ENCODE measurements at places on chromosomes 1 and 21. TPM values are rescaled to one million over a fixed set of nuclear protein-coding genes. Genes with fewer than 3 reads are reported as not detected.

The LCE2C gene
- not detected for total RNA-seq

DNA sequence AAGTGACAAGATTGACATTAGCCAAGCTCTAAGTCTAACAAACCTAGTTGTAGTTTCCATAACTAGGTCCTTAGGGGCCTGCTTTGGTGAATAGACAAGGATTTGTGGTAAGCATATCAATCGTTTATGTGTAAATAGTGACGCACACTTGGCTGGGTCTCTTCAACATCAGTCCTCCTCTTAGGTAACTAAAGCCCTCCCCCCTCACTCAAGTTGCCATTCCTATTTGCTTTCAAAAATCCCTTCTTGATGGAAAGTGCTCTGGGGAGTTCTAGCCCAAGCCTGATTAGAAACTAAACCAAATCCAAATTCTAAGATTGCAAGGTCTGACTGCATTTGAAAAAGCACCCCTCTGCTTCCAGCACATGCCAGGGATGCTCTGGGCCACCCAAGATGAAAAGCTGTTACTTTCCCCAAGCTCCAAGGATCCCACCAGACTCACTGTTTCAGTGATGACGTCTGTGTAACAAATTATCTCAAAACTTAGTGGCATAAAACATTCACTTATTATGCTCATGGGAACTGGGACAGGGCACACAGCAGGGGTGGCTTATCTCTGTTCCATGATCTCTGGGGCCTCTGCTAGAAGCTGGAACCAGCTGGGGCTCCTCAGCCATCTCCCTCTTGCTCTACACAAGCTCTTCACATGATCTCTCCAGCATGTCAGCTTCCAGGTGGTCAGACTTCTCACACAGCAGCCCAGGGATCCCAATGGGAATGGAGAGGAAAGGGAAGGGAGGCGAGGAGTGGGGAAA, 74.1 kb downstream of the RRAGC start:
- no peaks in the 10 kb centered on the region for H3K4me1 ChIP-seq
- DNase-seq: no peak
- no peak overlapping the region for H3K27ac ChIP-seq
- no peak overlapping the region for H3K4me3 ChIP-seq
- peaks cover 97% of the 10 kb centered on the region for H3K27me3 ChIP-seq

- DNase-seq: no peak
- no peaks in the 10 kb centered on the region for H3K4me1 ChIP-seq
- H3K36me3 ChIP-seq: no peaks in the 10 kb centered on the region
- H3K27ac ChIP-seq: no peak overlapping the region
Measured at GRCh38 chr1:94254073-94254810, 16.9 kb upstream of the ARHGAP29 start.

DNA sequence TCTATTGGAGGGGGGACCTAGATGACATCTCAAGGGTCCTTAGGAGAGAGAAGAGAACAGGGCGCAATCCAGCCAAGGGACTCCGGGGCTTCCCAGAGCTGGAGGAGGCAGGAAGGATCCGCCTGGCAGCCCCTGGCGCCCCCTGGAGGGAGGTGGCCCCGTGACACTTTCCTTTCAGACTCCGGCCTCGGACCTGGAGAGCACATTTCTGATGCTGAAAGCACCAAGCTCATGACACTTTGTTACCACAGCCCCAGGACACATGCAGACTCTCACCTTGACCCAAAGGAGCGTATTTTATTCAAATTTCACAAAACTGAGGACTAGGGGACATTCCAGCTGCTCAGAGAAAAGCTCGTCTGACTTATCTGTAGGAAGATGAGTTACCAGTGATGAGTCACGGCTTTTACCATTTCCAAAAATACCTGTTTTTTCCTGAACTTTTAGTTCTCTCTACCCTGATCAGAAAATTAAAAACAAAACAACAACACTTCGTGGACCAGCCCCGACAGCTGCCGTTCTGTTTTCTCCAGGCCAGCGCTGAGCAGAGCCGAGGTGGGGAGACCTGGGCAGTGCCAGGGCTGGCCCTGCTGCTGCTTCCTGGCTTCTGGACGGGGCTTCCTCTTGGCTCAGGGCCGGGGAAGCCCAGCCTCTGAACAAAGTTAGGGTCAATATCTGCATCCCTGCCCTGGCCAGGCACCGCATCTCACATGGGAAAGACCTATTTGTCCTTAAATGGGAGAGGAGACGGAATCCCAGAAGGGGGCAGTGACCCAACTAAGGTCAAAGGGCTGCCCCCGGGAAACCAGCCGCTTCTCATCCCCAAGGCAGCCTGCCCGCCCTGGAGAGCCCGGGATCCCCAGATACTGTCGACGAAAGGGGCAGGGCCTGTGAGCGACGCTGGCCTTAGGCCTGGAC, 21.6 kb upstream of the POFUT2 start:
- peak overlapping the region; percentile 80 for H3K27ac ChIP-seq
- H3K4me3 ChIP-seq: no peak overlapping the region
- no peaks in the 10 kb centered on the region for H3K27me3 ChIP-seq
- H3K36me3 ChIP-seq: no peaks in the 10 kb centered on the region
- peak; percentile 70 for DNase-seq

GRCh38 chr1:77038000-77038399, 170.7 kb downstream of the ST6GALNAC5 start:
- no peak for DNase-seq
- H3K27me3 ChIP-seq: no peaks in the 10 kb centered on the region
- no peaks in the 10 kb centered on the region for H3K36me3 ChIP-seq
- H3K4me1 ChIP-seq: no peaks in the 10 kb centered on the region
- H3K4me3 ChIP-seq: no peak overlapping the region

- H3K4me3 ChIP-seq: no peak overlapping the region
- H3K27me3 ChIP-seq: no peaks in the 10 kb centered on the region
- H3K36me3 ChIP-seq: no peaks in the 10 kb centered on the region
- H3K4me1 ChIP-seq: peaks cover 30% of the 10 kb centered on the region
- no peak overlapping the region for H3K27ac ChIP-seq
Measured at GRCh38 chr1:150555198-150555970, 6.2 kb downstream of the ADAMTSL4 start.

The CD1E gene
- not detected for total RNA-seq

The DCST1 gene
- total RNA-seq: not detected

The S100A2 gene
- total RNA-seq: not detected

The PADI1 gene
- total RNA-seq: not detected

GRCh38 chr21:34017039-34017961, 56.1 kb upstream of the MRPS6 start:
- H3K4me3 ChIP-seq: no peak overlapping the region
- H3K36me3 ChIP-seq: no peaks in the 10 kb centered on the region
- peaks cover under 1% of the 10 kb centered on the region for H3K4me1 ChIP-seq
- no peak for DNase-seq
- H3K27me3 ChIP-seq: no peaks in the 10 kb centered on the region

- no peak for DNase-seq
- no peak overlapping the region for H3K27ac ChIP-seq
- peaks cover 10% of the 10 kb centered on the region for H3K4me1 ChIP-seq
Measured at GRCh38 chr1:2477309-2477708, 1.2 kb downstream of the PLCH2 start.

The PRPF38B gene
- total RNA-seq: 11.7 TPM

The RGS1 gene
- total RNA-seq: 160 TPM

DNA sequence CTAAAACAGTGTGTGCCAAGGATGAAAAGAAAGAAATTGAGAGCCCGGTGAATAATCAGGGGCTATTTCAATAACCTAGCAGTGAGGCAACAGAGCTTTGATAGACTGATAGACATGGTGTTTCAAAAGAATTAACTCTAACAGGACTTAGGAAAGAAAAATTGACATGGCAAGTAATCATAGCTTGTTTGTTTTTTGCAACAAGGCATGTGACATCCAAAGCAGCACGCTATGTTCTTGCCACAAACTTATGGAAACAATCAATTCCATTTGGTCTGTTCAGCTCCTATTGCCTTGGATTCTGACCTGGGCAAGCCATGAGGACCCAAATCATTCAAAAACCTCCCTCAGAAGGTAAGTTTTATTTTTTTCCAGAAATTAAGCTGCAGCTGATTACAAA, 608.5 kb downstream of the SMYD3 start:
- H3K27me3 ChIP-seq: no peaks in the 10 kb centered on the region
- no peaks in the 10 kb centered on the region for H3K4me1 ChIP-seq
- no peak overlapping the region for H3K4me3 ChIP-seq
- DNase-seq: no peak
- H3K27ac ChIP-seq: no peak overlapping the region

DNA sequence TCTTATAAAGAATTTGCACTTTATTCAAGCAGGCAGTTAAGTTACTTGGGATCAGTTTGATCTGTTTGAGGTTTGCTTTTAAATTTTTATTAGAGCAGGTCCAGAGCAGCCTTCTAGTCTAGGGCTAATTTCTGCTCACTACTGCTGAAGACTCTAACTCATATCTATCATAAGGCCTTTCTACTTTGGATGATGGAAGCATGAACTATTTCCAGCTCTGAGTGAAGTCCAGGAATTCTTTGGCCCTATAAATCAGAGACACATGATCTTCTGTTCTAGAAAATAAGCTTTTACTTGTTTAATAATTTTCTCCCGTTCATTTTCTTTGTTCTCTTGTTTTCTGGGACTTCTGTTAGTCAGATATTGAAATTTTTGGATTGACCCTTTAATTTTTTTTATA, 14.7 kb downstream of the NIBAN1 start:
- H3K27me3 ChIP-seq: no peaks in the 10 kb centered on the region
- no peaks in the 10 kb centered on the region for H3K36me3 ChIP-seq
- H3K4me3 ChIP-seq: no peak overlapping the region
- peak overlapping the region; percentile 71 for H3K27ac ChIP-seq
- DNase-seq: no peak

- no peaks in the 10 kb centered on the region for H3K36me3 ChIP-seq
- no peak overlapping the region for H3K27ac ChIP-seq
- no peak overlapping the region for H3K4me3 ChIP-seq
- no peaks in the 10 kb centered on the region for H3K4me1 ChIP-seq
- H3K27me3 ChIP-seq: no peaks in the 10 kb centered on the region
- no peak for DNase-seq
Measured at GRCh38 chr1:205704903-205705302, 24.6 kb upstream of the SLC45A3 start.

The ERRFI1 gene
- total RNA-seq: 10.0 TPM

- no peak overlapping the region for H3K4me3 ChIP-seq
- DNase-seq: peak; percentile 17
- H3K36me3 ChIP-seq: no peaks in the 10 kb centered on the region
- no peak overlapping the region for H3K27ac ChIP-seq
- H3K4me1 ChIP-seq: no peaks in the 10 kb centered on the region
Measured at GRCh38 chr1:33634806-33635205, 162.4 kb downstream of the ZSCAN20 start.

The TSSK3 gene
- total RNA-seq: not detected

- no peaks in the 10 kb centered on the region for H3K36me3 ChIP-seq
- no peak overlapping the region for H3K27ac ChIP-seq
- H3K4me1 ChIP-seq: peaks cover 24% of the 10 kb centered on the region
Measured at GRCh38 chr1:2629627-2630497, 3.0 kb downstream of the MMEL1 start.

The CD84 gene
- total RNA-seq: 1.4 TPM

DNA sequence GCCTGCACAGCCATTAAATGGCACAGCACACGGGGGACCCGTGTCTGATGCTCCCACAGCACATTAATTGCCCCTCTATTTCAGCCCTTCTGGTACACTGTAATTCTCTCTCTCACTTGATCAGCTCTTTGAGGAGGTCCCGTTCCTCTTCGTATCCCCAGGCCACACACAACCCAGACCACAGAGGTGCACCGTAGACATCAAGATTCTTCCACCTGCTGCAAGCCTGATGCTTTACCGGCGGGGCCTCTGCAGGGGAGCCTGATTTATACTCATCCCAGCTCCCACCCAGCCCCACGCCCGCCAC, 759 bp downstream of the SMYD3 start:
- H3K4me3 ChIP-seq: peak overlapping the region; percentile 69
- no peaks in the 10 kb centered on the region for H3K27me3 ChIP-seq
- no peaks in the 10 kb centered on the region for H3K36me3 ChIP-seq
- DNase-seq: no peak

The RAB42 gene
- total RNA-seq: not detected

The CYP4A11 gene
- not detected for total RNA-seq

DNA sequence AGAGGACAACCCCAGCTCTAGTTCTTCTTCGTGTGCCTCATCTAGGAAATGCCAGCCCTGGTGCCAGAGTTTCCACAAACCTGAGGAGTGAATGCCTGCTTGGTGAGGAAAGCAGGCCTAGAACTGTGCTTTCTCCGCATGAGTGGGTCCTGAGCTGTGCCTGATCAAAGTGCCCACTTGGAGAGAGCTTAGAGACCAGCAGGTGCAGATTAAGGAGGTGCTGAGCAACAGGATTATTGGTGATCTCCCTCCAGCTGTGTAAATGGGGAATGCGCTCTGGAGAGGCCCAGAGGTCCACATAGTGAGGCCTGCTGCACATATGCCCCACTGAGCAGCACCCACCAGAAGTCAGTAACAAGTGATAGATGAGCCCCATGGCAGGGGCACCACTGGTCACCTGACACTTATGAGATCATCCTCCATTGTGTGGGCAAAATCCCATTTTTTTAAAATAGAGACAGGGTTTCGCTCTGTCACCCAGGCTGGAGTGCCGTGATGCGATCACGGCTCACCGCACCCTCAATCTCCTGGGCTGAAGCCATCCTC, 127.2 kb upstream of the ZC3H12A start:
- no peak overlapping the region for H3K4me3 ChIP-seq
- H3K36me3 ChIP-seq: no peaks in the 10 kb centered on the region

The S100A8 gene
- not detected for total RNA-seq

The EVI5 gene
- 14.1 TPM for total RNA-seq

DNA sequence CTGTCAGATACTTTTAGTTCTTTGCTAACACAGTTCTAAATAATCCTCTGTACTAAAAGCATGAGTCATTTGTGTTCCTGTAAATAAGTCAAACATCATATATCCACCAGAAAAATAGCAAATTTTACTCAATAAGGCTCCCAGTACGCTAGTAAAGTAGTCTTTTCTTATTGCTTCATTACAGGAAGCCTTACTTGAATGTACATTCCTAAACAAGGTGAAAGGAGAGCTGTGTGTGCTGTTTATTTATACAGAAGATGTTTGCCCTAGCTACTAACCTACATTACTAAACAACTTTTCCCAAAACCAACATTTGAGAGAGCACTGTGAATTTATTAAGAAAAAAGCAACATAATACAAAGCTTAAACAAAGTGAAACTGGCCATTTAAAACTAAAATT, 52.0 kb downstream of the ZNHIT6 start:
- H3K4me3 ChIP-seq: no peak overlapping the region
- no peaks in the 10 kb centered on the region for H3K27me3 ChIP-seq
- no peak for DNase-seq

DNA sequence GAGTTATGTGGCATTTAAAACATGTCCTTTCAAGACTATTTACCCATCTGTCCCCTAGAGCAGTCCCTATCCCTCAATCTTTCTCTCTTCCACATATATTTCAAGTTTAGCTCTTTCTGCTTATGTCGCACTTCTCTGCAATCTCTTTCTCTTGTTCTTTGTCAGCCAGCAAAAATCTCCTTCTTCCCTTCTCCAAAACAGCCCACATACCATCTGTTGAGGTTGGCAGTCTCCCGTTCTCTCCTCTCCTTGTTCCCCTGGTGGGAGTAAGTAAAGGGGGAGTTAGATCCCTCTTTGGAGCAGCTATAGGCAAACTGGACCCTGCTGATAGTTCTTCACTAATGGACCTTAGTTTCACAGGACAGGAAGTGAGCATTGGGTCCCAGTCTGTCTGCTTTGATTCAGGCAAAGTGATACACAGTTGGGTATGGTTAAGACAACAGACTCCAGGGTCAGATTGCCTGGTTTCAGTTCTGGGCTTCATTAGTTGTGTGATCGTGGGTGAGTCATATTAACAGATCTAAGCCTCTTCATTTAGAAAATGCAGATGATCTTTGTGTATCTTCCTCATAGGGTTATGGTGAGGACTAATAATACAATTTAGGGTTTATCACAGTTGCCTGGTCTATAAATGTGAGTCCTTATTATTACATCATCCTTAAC, 19.7 kb downstream of the BRINP2 start:
- no peaks in the 10 kb centered on the region for H3K36me3 ChIP-seq
- H3K27me3 ChIP-seq: no peaks in the 10 kb centered on the region
- DNase-seq: no peak
- no peak overlapping the region for H3K4me3 ChIP-seq
- no peak overlapping the region for H3K27ac ChIP-seq
